ENCODE measurements at places on chromosomes 7 and 10. TPM values are rescaled to one million over a fixed set of nuclear protein-coding genes. Genes with fewer than 3 reads are reported as not detected.

DNA sequence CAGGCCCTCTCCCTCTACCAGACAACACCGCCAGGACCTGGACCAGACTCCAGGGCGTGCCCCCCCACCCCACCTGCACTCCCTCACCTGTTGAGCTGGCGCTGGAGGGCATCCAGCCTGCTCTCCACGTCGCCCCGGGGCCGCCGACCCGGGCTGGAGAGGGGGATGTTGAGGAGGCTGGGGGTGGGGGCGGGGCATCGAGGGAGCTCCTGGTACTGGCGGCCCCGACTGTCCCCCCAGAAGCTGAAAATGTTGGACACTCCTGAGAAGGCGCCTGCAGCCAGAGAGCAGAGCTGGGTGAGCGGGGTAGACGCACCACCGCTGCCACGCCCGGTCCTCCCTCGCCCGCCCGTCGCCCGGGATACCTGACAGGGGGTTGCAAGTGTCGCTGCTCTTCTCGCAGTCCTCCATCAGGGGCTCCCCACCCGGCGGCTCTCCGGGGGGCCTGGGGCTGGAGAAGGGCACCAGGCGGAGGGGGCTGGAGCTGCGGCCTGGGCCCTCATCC, 30.8 kb downstream of the KCNH2 start:
- H3K4me1 ChIP-seq: no peaks in the 10 kb centered on the region
- no peaks in the 10 kb centered on the region for H3K27me3 ChIP-seq
- no peak overlapping the region for H3K27ac ChIP-seq
- no peaks in the 10 kb centered on the region for H3K36me3 ChIP-seq

GRCh38 chr10:32937911-32938424, 20.1 kb downstream of the ITGB1 start:
- peaks cover 19% of the 10 kb centered on the region for H3K4me1 ChIP-seq
- H3K27ac ChIP-seq: no peak overlapping the region
- DNase-seq: no peak
- H3K27me3 ChIP-seq: no peaks in the 10 kb centered on the region
- H3K4me3 ChIP-seq: no peak overlapping the region

The FAM25A gene
- not detected for total RNA-seq

- no peak overlapping the region for H3K4me3 ChIP-seq
- no peaks in the 10 kb centered on the region for H3K36me3 ChIP-seq
- no peaks in the 10 kb centered on the region for H3K27me3 ChIP-seq
These were observed 7.2 kb downstream of the DEPP1 start for GRCh38 chr10:44971434-44971833.

- H3K27ac ChIP-seq: no peak overlapping the region
- H3K4me3 ChIP-seq: no peak overlapping the region
- H3K27me3 ChIP-seq: no peaks in the 10 kb centered on the region
- H3K36me3 ChIP-seq: no peaks in the 10 kb centered on the region
- no peak for DNase-seq
These were observed 2.6 kb downstream of the MET start for GRCh38 chr7:116674508-116675173.

DNA sequence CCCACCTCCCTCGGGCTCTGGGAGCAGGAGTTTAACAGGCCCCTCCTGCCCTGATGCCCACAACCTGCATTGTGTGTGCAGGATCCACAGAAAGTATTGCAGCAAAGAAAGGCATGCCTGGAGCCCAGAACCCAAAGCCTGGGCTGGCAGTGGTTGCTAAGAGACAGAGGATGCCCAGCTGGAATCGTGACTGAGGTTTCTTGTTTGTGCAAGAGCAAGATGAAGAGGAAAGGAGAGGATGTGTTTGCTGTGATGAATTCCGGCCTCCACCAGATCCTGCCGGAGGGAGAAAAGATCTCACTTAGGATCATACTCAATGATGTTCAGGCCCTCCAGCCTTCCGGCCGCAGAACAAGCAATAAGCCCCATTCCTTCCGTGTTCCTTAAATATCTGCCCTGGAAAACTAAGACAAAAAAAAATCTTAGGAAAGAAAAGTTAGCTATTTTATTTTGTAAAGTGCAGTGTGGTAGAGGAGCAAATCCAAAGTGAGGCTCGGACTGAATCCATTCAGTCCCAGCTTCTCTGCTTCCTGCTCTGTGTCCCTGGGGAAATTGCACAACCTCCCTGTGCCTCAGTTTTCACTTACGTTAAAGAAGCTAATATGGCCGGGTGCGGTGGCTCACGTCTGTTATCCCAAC, 57.1 kb downstream of the SLIT1 start:
- no peak for DNase-seq
- no peaks in the 10 kb centered on the region for H3K27me3 ChIP-seq
- no peak overlapping the region for H3K27ac ChIP-seq
- no peaks in the 10 kb centered on the region for H3K4me1 ChIP-seq

GRCh38 chr10:24451325-24451820, 242.4 kb downstream of the KIAA1217 start:
- no peaks in the 10 kb centered on the region for H3K36me3 ChIP-seq
- H3K27me3 ChIP-seq: no peaks in the 10 kb centered on the region
- no peak overlapping the region for H3K4me3 ChIP-seq
- H3K4me1 ChIP-seq: peaks cover 10% of the 10 kb centered on the region

DNA sequence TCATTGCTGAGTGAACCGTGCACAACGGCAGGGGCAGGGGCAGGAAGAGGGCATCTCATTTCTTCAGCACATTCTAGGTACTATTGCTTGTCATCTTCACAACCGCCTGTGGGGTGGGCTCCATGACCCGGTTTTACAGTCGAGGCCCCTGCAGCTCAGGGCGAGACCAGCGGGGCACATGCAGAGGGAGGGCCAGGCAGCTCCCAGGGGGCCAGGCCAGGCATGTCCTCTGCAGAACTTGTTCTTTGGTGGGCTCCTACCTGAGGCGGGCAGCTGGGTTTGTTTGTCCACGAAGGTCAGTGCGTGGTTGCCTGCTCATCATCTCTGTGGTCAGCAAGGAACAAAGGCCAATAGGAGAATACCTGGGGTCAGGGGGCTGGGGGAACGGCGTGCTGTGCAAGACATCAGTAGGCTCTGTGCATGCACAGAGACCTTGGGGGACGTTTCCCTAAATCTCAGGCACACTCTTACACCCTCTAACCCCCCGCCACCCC, 75.1 kb upstream of the LEP start:
- peaks cover 3% of the 10 kb centered on the region for H3K4me1 ChIP-seq
- H3K27me3 ChIP-seq: no peaks in the 10 kb centered on the region
- no peak overlapping the region for H3K4me3 ChIP-seq

The RNF133 gene
- total RNA-seq: 0.55 TPM

DNA sequence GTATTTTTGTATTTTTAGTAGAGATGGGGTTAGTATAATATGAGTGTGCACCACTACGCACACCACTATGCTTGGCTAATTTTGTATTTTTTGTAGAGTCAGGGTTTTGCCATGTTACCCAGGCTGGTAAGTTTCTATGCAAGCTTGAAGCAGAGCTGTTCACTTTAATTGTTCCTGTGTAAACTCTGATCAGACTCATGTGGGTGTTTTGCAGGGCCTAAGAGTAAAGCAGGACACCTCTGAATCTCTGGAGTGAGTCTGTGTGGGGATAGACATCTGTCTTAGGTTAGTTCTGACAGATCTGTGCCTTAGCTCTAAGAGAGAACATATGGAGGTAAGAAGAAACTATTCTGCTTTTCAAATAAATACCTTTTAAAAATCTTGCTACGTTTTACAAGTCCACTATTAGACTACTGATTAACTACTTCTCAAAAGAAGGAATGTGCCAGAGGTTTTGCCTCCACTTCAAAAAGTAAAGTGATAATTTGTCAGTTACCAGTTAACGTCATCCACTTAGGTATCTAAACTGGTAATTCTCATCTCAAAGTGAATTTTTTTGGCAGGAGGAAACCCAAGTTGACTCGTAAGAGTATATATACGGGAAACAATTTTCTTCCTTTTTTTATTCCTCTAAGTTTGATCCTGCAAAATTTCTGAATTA, 1.1 kb downstream of the COL17A1 start:
- no peaks in the 10 kb centered on the region for H3K36me3 ChIP-seq
- DNase-seq: no peak
- no peaks in the 10 kb centered on the region for H3K4me1 ChIP-seq
- H3K27me3 ChIP-seq: no peaks in the 10 kb centered on the region
- H3K27ac ChIP-seq: no peak overlapping the region
- H3K4me3 ChIP-seq: no peak overlapping the region

The LIPA gene
- 30.0 TPM for total RNA-seq

- no peak overlapping the region for H3K4me3 ChIP-seq
- H3K27me3 ChIP-seq: no peaks in the 10 kb centered on the region
These were observed 74.8 kb downstream of the FAM185A start for GRCh38 chr7:102823390-102824119.

- no peaks in the 10 kb centered on the region for H3K4me1 ChIP-seq
- H3K36me3 ChIP-seq: no peaks in the 10 kb centered on the region
- no peak overlapping the region for H3K27ac ChIP-seq
- no peak overlapping the region for H3K4me3 ChIP-seq
- H3K27me3 ChIP-seq: no peaks in the 10 kb centered on the region
- no peak for DNase-seq
These were observed 92.0 kb downstream of the TMEM106B start for GRCh38 chr7:12303062-12303461.

DNA sequence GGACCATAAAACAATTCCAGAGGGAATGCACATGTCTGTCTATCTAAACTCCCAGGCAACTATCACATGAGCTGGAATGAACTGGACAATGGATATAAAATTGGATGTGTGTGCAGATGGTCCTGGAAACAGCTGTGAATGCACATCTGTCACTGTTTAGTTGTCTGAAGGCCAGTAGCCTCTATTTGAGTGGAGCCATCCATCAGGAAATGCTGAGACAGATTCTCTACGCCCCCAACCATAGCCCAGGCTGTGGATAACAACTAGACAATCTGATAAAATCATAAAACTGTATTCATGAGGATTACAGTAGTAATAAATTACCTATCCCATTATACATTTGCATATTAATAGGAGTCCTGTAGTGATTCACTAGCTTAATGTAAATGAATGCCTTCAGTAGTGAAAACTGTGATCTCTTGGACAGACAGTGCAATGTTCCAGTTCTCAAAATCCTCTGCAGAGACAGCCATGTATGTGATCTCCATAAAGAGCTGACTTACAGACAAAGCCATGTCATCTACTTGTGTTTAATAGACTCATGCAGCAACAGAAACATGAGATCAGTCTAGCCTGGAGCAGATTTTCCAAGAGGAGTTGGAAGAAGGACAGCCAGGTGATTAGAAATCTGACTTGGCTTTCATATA, 907.6 kb downstream of the KCNMA1 start:
- H3K36me3 ChIP-seq: no peaks in the 10 kb centered on the region
- no peak for DNase-seq
- no peaks in the 10 kb centered on the region for H3K27me3 ChIP-seq
- H3K4me1 ChIP-seq: no peaks in the 10 kb centered on the region
- no peak overlapping the region for H3K4me3 ChIP-seq

The SGCE gene
- 114 TPM for total RNA-seq

GRCh38 chr10:94878649-94879048, 59.8 kb upstream of the CYP2C9 start:
- no peaks in the 10 kb centered on the region for H3K27me3 ChIP-seq
- no peak overlapping the region for H3K27ac ChIP-seq
- no peaks in the 10 kb centered on the region for H3K36me3 ChIP-seq
- DNase-seq: no peak

GRCh38 chr7:149196705-149197171, 1.4 kb downstream of the ZNF282 start:
- peak overlapping the region; percentile 86 for H3K4me3 ChIP-seq
- no peaks in the 10 kb centered on the region for H3K36me3 ChIP-seq
- peaks cover 6% of the 10 kb centered on the region for H3K4me1 ChIP-seq
- H3K27me3 ChIP-seq: no peaks in the 10 kb centered on the region
- H3K27ac ChIP-seq: peak overlapping the region; percentile 69

The HOXA6 gene
- total RNA-seq: 0.43 TPM

The LIPF gene
- not detected for total RNA-seq

- DNase-seq: no peak
- H3K27ac ChIP-seq: no peak overlapping the region
- H3K36me3 ChIP-seq: no peaks in the 10 kb centered on the region
- no peak overlapping the region for H3K4me3 ChIP-seq
These were observed 10.3 kb upstream of the PCBD1 start for GRCh38 chr10:70898687-70899086.

DNA sequence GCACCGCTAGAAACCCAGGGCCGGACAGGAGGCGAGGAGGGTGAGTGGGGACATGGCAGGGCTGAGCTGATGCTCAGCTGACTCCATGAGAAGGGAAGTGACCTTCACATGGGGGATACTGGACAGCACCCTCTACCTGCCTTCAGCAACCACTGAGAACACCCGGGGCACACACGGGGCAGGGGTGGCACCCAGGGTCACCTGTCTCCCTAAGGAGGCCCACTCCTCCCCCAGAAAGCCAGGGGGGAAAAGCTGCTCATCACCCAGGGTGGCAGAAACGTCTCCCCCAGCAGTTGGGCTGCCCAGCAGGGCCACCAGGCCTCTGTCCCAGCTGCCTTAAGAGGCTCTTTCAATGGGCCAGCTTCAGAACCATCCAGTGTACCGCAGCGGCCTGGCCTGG, 159.7 kb downstream of the RNF216 start:
- no peak overlapping the region for H3K4me3 ChIP-seq
- H3K36me3 ChIP-seq: no peaks in the 10 kb centered on the region
- H3K27me3 ChIP-seq: no peaks in the 10 kb centered on the region
- H3K4me1 ChIP-seq: peaks cover 11% of the 10 kb centered on the region
- DNase-seq: no peak
- H3K27ac ChIP-seq: no peak overlapping the region

The ANKRD1 gene
- 0.36 TPM for total RNA-seq

The DDC gene
- 1.9 TPM for total RNA-seq

The NAT16 gene
- total RNA-seq: not detected

The ZNF277 gene
- 19.7 TPM for total RNA-seq

DNA sequence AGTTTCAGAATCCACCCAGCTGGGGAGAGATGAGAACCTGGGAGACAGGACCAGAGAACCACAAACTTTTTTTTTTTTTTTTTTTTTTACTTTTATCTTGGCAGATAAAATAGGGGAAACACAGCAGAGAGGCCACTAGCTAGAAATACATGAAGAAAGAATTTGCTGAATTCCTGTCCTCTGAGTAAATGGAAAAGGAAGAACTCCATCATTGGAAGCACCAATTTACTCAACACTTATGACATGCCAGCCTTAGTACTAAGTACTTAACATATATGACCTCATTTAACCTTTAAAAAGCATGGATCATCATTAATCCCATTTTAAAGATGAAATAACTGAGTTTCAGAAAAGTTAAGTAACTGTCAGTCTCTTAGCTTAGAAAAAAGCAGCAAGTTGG, 343.0 kb upstream of the NPSR1 start:
- no peak overlapping the region for H3K4me3 ChIP-seq
- no peak overlapping the region for H3K27ac ChIP-seq
- H3K36me3 ChIP-seq: no peaks in the 10 kb centered on the region
- DNase-seq: no peak
